ENCODE measurements at places on chromosomes 3 and 15.
A peak's percentile ranks its signal among the peaks of the same experiment; 100 is the strongest.

DNA sequence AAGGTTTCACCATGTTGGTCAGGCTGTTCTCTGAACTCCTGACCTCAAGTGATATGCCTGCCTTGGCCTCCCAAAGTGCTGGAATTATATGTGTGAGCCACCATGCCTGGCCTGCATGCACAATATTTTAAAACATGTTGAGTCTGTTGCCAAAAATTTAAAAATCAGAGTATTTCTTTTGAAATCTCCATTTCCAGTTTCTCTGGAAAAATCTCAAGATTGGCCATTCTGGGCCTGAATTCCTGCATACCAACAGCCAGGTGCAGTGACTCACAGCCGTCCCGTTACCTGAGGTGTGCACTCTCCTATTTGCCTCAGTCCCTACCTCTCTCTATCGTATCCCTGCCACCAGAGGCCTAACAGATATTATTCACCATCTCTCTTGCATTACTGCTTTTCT is 15.0 kb upstream of the COPG1 start:
- DNase-seq = no peak

DNA sequence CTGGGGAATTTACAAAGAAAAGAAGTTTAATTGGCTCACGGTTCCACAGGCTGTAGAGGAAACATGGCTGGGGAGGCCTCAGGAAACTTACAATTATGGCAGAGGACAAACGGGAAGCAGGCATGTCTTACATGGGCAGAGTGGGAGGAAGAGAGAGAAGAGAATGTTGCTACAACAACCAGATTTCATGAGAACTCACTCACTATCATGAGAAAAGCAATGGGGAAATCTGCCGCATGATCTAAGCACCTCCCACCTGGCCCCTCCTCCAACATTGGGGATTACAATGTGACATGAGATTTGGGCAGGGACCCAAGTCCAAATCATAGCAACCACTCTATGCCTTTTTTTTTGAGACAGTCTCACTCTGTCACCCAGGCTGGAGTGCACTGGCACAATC is 28.8 kb downstream of the PCNP start:
- no peak for DNase-seq

DNA sequence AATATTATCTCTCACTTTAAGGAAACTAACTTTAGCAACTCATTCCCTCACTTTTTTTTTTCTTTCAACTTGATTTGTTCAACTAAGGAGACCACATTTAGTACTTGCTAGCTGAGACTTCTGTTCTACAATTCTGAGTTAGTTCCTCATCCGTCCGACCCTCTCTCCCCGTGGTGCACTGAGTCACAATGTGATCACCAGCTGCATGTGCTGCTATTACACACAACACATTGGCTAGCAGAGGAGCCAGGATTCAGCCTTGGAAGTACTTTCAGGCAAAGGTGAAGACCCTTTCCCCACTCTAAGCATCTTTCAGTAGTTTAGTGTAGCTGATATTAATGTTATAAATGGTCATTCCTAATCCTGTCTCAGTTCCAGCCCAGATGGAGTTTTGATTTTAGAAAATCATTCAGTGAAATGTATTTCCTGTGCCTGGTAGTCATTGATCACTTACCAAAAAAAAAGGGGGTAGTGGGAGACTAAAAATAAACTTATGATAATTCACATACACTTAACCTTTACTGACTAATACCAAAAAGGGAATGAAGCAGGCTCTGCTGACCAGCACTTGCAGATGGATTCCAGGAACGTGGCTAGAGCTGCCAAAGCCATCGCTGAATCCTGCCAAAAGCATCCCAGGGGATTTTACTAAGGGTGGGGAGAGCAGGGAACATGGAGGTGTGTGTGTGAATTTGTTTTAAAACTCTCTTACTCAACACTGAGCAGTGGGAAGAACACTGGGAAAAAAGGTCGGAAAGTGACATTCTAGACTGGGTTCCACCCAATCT is 424.8 kb downstream of the LPP start:
- DNase-seq = no peak

DNA sequence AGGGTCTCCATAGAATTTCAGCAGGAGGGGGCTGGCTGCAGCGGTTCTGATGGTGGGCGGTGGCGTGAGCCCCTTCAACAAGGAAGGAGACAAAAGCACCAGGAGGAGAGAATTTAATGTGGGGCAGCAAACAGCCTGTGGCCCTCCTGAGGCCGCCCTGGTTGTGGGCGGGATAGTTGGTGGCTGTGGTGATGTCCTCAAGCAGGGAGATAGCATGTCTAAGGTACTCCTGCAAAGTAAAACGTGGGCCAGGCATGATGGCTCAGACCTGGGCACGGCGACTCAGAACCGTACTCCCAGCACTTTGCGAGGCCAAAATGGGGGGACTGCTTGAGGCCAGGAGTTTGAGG is 94.0 kb downstream of the LRRK1 start:
- no peak for DNase-seq

- DNase-seq = no peak
These were observed 325.1 kb downstream of the SUCLG2 start for GRCh38 chr3:67329358-67329757.

DNA sequence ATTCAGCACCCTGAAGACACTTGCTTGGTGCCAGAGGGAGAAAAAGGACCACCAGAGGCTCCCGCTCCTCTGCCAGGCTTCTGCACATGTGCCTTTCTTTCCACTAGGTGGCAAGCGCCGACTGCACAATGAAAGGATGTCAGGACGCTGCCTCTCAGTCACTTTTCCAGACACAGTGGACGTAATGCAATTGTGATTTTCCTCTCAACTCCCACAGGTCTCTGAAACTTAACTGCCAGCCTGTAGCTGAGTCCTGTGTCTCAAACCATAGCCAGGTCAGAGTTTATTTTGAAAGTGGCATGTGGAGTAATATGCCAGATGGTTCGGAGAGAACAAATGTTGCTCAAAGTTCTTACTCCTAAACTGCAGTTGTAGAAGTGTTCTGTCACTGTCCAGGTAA is 162.9 kb downstream of the ITPR1 start:
- peak; percentile 2 for DNase-seq

GRCh38 chr15:67979281-67979680 is 74.8 kb upstream of the PIAS1 start:
- DNase-seq = no peak

- no peak for DNase-seq
These were observed 158.1 kb upstream of the CTDSPL start for GRCh38 chr3:37703626-37704025.

DNA sequence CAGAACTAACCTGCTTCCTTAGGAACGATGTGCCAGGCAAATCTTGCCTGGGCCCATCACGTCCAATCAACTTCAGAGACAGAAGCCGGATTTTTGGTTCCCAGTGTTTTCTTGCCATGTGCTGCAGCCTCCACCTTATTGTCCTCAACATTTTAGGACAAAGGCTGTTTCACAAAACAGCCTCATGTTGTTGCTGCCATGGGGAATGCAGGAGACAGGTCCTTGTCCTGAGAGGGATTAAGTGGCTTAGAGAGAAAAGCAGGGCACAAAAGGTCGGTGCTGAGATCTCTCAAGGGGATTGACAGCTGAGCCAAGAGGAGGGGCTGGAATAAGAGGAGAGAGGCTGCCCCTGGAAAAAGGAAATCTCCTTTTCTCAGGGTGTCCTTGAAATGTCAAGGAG is 11.3 kb upstream of the NMNAT3 start:
- DNase-seq = peak; percentile 22

GRCh38 chr3:195105389-195105788 is 165.6 kb downstream of the XXYLT1 start:
- DNase-seq = peak; percentile 77

DNA sequence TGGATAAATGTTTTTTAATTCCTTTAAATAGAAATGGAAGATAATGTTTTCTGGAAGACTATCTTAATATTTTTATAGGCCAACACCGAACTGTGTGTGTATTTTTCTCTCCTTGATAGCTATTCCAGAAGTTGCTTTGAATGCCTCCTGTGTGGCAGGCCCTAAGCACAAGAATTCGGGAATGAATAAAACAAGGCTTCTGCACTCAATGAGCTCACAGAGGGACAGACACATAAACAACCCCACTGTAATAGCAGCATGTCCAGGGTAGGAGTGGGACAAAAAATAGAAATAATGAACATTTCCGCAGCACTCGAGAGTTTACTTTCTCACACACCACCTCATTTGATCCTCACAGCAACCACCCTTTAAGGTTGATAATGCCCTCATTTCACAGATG is 18.0 kb downstream of the SRGAP3 start:
- no peak for DNase-seq

DNA sequence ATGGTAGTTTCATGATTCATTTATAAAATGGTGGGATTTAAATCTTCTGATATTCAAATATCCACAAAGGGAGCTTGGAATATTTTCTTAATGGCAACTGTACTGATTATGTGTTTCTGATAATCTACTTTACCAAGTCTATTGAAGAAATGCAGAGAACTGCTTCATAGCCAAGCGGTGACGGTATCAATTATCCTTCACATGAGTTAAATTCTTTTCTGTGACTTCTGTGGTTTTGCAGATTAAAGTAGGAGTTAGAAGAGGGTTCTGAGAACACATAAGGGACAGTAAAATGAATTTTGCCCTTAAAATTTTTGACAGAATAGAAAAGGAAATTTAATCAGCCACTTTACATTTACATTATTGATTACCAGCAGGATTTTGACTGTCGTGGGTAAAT is 563.2 kb downstream of the GBE1 start:
- DNase-seq = no peak

- DNase-seq = no peak
These were observed 162.4 kb downstream of the ADAMTSL3 start for GRCh38 chr15:83816124-83816883.

DNA sequence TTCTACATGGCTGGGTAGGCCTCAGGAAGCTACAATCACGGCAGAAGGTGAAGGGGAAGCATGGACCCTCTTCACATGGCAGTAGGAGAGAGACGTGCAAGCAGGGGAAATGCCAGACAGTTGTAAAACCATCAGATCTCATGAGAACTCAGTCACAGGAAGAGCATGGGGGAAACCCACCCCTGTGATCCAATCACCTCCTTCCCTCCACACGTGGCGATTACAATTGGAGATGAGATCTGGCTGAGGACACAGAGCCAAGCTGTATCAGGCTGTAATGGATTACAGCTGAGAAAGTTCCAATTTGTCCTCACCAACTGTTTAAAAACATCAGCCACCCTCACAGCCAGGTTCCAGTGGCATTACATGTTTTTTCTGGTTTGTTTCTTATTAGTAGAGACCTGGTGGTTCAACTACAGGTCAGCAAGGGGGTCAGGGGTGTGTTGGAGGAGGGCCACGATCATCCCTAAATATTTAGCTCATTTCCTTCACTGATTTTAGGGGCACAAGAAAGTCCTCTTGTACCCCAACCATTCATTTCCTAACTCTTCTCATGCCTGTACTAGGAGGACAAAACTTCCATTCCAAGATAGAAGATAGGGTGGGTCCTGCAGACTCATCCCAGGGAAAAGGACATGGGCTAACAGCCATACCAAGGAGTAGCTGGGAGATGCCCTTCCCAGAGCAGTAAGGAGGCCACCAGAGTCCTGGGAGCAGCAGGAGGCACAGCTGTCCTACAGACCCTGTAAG is 54.4 kb downstream of the ANXA2 start:
- DNase-seq = no peak

GRCh38 chr3:134445636-134446035 is 40.1 kb downstream of the ANAPC13 start:
- no peak for DNase-seq
